ENCODE measurements at places on chromosomes 2 and 18.

DNA sequence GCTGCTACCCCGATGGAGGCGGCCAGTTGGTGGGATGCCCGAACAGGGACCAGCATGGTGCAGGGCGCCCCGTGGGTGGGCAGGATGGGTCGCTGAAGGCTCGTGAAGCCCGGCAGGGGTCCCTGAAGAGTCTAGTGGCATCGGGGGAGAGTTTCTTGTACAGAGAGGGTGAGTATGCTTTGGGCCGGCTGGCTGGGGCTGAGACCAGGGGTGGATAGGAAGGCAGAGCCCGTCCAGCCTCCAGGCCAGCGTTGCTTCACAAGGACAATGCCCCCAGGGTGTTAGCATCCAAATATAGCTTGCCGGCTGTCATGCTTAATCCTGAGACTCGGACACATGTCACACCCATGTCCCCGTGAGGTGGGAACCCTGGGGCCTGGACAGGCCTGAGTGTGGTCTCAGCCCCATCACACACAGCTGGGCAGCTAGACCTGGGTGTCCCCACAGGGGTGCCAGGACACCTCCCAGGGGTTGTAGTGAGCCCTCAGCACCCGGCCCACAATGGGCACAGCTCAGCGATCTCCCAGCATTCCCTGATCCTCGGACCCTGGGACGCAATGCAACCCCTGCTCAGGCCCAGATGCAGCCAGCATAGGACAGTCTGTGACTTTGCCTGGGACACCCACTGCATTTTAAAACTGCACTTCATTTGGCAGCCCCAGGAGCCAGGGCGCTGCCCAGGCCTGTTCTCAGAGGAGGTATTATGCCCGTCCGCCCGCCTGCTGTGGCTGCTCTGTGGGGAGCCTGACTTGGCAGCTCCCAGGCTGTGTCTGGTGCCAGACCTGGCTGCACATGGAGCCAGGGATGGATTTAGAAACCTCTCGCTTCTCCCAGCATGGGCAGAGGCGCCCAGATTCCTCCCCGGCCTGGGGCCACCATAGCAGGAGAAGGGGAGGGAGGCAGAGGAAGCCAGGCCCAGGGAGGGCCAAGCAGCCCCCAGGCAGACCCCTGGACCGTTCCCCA, 36.4 kb downstream of the RAMP1 start:
- no peak for DNase-seq

DNA sequence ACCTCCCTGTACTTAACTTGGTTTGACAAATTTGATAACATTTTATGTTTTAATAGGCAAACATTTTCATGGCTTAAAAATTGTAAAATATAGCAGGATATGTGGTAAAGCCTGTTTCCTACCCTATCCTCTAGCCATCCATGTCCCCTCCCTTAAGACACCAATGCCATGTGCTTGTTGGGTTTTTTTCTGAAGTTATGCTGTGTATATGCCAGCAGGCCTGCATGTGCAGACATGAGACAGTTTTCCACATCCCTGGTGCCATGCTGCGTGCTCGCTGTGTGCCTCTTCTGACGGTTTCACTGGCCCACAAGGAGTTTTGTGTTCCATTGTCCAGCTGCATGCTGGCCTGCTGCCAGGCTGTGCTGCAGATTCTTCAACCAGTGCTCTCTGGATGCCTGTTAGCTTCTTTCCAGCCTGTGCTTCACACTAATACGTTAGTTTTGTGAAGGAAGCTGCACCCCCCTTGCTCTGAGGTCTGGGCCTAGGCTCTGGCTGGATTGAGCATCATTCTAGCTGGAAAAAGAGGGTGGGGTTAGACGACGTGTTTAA, 16.9 kb downstream of the INPP4A start:
- DNase-seq: no peak

DNA sequence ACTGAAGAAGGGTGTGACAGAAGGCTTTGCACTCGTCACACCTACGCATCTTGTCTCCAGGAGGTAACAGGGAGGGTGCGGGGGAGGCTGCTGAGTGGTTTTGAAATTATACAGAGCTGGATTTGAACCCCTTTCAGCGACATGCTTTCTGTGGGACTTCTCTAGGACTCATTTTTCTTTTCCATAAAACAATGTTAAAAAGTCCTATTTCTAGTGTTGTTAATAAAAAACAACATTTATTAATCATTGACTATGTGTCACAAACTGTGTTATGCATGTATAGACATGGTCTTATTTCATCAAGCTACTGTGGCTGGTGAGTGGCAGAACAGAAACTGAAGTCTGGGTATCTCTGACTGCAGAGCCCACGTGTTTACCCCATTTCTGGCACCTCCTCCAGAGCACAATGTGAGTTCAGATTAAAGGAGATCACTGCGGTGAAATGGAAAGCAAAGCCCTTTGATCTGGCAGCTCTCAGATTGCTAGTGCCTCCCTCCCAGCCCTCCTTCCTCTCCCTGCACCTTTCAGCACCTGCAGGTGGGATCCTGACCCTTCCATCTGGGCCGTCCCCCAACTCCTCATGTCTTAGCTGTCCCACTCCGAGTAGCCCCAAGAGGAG, 315.5 kb upstream of the MYT1L start:
- DNase-seq: peak; percentile 30

GRCh38 chr2:27070653-27071276, 689 bp downstream of the OST4 start:
- DNase-seq: no peak

- DNase-seq: no peak
Measured at GRCh38 chr18:47605093-47605492, 325.4 kb downstream of the SMAD2 start.

Measured in CD8-positive, alpha-beta T cell (primary cell).